Stimulated activated naive B cell treated with anti-CD40 and anti-IgM and Interleukin-4, amounts not matched to agents 10 μg/mL and 1 μg/mL and 100 μg/mL, for 72 hours (primary cell): ENCODE measurements at places on chromosomes 5 and 9.

DNA sequence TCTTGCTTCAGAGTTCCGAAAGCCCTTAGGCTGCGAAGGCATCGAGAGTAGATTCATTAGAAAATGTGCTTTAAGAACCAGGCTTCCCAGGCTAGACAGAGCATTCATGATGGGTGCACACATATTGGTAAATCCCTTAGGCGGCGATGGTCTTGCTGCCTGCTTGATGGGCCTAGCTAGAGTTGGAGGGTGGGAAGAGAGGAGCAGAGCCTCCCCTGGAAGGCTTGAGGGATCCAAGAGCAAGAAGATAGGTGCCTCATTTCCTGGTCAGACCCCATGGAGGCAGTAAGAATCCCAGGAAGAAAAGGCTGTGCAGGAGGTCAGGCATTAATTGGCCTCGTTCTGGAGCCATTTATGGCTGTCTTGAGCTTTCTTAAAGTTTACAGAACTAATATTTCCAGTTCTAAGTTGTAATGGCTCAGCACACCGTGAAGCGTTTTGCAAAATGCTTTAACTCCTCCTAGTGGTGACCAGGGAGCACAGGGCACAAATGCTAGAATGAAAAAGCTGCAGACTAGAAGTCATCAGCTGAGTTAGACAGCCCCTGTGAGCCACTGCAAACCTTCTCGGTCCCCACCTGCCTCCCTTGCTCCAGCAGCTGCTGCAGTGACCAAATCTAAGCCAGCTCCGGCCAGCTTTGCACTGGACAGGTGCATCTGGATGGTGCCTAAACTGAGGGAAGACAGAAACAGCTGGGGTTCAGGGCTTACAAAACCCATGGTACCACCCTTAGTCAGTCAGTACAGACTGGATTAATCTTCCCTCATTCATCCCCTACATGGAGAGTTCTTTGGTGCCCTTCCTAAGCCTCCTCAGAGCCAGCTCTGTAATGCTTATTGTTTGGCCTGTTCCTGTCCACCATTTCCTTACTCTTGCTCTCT is 14.7 kb downstream of the SLC45A2 start:
- no peaks in the 10 kb centered on the region for H3K4me1 ChIP-seq
- H3K4me3 ChIP-seq = no peak overlapping the region
- H3K36me3 ChIP-seq = no peaks in the 10 kb centered on the region
- no peak for DNase-seq
- H3K27me3 ChIP-seq = peaks cover 2% of the 10 kb centered on the region

GRCh38 chr5:139038613-139039305 is 159.4 kb downstream of the SIL1 start:
- no peak overlapping the region for H3K27ac ChIP-seq
- peaks cover 37% of the 10 kb centered on the region for H3K36me3 ChIP-seq
- H3K27me3 ChIP-seq = no peaks in the 10 kb centered on the region
- no peak for DNase-seq
- no peaks in the 10 kb centered on the region for H3K4me1 ChIP-seq

GRCh38 chr5:172785429-172786088 is 14.6 kb upstream of the DUSP1 start:
- DNase-seq = no peak
- no peak overlapping the region for H3K4me3 ChIP-seq
- H3K36me3 ChIP-seq = no peaks in the 10 kb centered on the region
- no peak overlapping the region for H3K27ac ChIP-seq

DNA sequence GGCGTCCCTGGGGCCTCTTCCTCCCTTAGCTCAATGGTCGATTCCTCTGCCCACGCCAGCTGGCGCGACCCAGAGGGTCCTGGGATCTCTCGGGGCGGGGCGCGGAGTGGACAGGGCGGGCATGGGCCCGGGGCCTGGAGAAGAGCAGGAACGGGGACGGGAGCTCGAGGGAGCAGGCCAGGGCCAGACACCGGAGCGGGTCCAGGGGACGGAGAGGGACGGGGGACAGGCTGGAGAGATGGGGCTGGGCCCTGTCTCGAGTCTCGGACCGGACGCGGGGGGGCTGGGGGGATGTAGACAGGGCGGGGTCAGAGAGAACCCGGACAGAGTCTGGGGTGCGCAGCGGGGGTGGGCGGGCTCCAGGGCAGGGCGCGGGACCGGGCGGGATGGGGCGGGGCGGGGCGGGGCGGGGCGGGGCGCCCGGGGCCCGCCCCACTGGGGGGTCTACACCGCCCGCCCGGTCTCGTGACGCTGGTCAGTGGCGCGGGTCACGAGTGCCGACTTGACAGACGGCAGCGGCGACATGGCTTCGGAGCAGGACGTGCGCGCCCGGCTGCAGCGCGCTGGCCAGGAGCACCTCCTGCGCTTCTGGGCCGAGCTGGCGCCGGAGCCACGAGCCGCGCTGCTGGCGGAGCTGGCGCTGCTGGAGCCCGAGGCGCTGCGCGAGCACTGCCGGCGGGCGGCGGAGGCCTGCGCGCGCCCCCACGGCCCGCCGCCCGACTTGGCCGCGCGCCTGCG is at the start of gene UAP1L1:
Gene UAP1L1 (plus strand): TSS at position 508 of the 738 bp plus-strand sequence. CDS start 16 bp downstream, at position 524.
- no peak for DNase-seq
- H3K36me3 ChIP-seq = peaks cover 14% of the 10 kb centered on the region
- H3K27me3 ChIP-seq = no peaks in the 10 kb centered on the region
- H3K4me1 ChIP-seq = peaks cover 16% of the 10 kb centered on the region

GRCh38 chr9:94553029-94553938 is 1.6 kb upstream of the PCAT7 start:
- DNase-seq = no peak
- no peak overlapping the region for H3K4me3 ChIP-seq
- no peaks in the 10 kb centered on the region for H3K36me3 ChIP-seq
- no peaks in the 10 kb centered on the region for H3K27me3 ChIP-seq

DNA sequence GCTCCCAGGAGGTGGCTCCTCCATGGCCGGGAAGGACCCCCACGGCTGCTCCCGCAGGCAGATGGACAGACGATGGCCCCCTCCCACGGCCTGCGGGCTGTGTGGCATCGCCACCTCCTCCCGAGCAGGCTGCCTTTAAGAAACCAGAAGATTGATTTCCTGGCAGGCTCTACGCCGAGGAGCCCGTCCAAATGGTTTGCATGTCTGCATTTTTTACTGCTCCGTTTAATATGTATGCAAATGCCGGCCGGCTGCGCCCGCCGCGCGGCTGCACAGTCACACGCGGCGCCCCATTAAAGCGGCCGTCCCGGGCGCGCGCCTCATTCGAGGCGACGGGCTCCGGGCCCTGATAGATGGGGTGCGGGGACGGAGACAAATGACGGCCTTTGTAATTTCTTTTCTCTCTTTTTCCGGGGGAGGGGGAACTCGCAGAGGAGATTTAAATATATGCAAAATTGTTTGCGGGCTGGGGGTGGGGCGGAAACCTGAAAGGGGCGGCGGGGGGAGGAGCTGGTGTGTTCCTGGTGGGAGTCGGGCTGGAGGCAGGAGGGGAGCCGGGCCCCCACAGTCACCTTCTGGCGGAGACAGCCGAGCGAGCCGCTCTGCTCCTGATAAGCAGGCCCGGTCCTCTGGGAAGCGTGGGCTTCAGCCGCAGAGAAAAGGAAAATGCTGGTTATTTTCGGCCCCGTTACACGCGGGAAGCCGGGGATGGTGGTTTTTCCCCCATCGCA is 158.7 kb upstream of the IER5L start:
- peak overlapping the region; percentile 77 for H3K4me3 ChIP-seq
- peaks cover 8% of the 10 kb centered on the region for H3K4me1 ChIP-seq
- DNase-seq = no peak
- peaks cover 3% of the 10 kb centered on the region for H3K36me3 ChIP-seq
- H3K27ac ChIP-seq = no peak overlapping the region

GRCh38 chr5:68740226-68740910 is 353.4 kb upstream of the SLC30A5 start:
- peaks cover 3% of the 10 kb centered on the region for H3K36me3 ChIP-seq
- H3K27ac ChIP-seq = no peak overlapping the region
- H3K4me3 ChIP-seq = no peak overlapping the region
- H3K27me3 ChIP-seq = peaks cover 21% of the 10 kb centered on the region
- peaks cover 37% of the 10 kb centered on the region for H3K4me1 ChIP-seq

- no peak for DNase-seq
- H3K27me3 ChIP-seq = no peaks in the 10 kb centered on the region
- no peaks in the 10 kb centered on the region for H3K36me3 ChIP-seq
- H3K27ac ChIP-seq = no peak overlapping the region
- no peak overlapping the region for H3K4me3 ChIP-seq
Measured at GRCh38 chr9:21579247-21579671, 97.1 kb upstream of the IFNE start.

DNA sequence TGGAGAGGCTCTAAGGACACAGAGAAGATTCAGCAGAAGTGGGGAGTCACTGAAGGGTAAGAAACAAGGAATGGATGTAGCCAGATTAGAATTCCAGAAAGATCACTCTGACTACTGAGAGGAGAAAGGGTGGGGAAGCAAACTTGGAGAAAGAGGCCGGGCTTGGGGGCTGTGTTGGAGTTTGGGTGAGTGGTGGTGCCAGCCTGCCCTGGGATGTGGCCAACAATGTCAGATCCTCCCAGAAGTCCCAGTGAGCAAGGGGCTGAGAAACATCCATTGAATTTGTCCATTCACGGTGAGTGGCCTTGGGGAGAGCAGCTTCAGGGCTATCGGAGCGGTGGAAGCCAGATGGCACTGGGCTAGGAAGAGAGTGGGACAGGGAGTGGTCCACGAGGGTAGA is 60.4 kb downstream of the COL15A1 start:
- H3K36me3 ChIP-seq = no peaks in the 10 kb centered on the region
- DNase-seq = no peak
- no peak overlapping the region for H3K4me3 ChIP-seq
- peak overlapping the region; percentile 44 for H3K27ac ChIP-seq
- peaks cover 22% of the 10 kb centered on the region for H3K27me3 ChIP-seq

- H3K4me3 ChIP-seq = no peak overlapping the region
- DNase-seq = no peak
- no peaks in the 10 kb centered on the region for H3K4me1 ChIP-seq
- H3K27me3 ChIP-seq = no peaks in the 10 kb centered on the region
Measured at GRCh38 chr9:8926461-8926860, 1126.9 kb upstream of the DMAC1 start.

- no peak overlapping the region for H3K4me3 ChIP-seq
- H3K27me3 ChIP-seq = no peaks in the 10 kb centered on the region
- H3K36me3 ChIP-seq = no peaks in the 10 kb centered on the region
- no peak overlapping the region for H3K27ac ChIP-seq
Measured at GRCh38 chr9:22415941-22416691, 30.5 kb upstream of the DMRTA1 start.

DNA sequence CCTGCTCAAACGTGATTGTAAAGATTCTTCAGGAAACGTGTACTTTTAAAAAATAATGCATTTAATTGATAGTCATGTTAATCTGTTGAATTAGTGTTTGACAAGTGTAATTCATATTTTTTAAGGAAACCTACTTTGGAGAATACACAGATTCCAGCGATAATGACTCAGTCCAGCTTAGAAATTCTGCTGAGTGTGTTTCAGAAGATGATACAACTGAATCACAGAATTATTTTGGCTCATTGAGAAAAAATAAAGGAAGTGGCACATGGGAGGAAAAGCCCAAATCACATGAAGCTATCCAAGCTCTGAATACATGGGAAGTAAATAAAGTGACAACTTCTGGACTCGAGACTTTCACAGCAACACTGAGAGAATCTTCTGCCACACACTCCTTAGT is 37.8 kb downstream of the ICE1 start:
- H3K4me1 ChIP-seq = no peaks in the 10 kb centered on the region
- no peak overlapping the region for H3K4me3 ChIP-seq
- no peak for DNase-seq
- H3K27ac ChIP-seq = no peak overlapping the region

DNA sequence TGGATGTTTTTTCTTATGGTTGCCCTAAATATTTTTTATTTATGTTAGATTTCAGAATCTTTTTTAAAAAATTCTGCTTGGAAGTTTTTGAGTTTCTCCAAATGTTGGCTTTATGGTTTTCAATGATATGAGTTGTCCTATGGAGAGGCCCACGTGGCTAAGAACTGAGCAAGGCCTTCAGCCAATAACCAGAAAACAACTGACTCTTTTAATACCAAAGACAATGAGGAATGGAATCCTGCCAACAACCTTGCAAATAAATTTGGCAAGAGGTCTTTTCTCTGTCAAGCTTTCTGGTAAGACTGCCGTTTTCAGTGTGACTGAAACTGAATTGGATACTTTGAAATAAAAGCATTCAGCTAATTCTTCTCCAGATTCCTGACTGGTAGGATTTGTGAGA is 1740.1 kb upstream of the WWC1 start:
- no peak overlapping the region for H3K27ac ChIP-seq
- H3K36me3 ChIP-seq = no peaks in the 10 kb centered on the region
- H3K4me3 ChIP-seq = no peak overlapping the region
- no peak for DNase-seq
- H3K27me3 ChIP-seq = no peaks in the 10 kb centered on the region

DNA sequence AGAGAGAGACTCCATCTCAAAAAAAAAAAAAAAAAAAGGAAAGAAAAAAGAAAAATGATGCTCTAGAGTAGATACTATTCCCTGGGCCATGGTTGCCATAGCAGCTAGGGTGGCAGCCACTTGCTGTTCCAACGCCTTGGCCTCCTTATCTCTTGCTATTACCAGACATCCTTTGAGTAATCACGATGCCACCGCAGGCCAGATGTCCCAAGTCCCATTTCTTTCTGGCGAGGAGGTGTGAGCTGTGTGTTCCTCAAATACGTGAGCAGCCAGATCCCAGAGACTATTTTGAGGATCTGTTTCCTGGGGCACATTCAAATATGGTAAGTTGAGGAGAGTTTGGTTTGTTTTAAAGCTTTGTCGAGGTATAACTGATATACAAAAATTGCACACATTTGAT is 23.4 kb upstream of the GFPT2 start:
- H3K36me3 ChIP-seq = no peaks in the 10 kb centered on the region
- no peak overlapping the region for H3K27ac ChIP-seq
- no peaks in the 10 kb centered on the region for H3K4me1 ChIP-seq
- H3K27me3 ChIP-seq = peaks cover 17% of the 10 kb centered on the region
- no peak overlapping the region for H3K4me3 ChIP-seq

DNA sequence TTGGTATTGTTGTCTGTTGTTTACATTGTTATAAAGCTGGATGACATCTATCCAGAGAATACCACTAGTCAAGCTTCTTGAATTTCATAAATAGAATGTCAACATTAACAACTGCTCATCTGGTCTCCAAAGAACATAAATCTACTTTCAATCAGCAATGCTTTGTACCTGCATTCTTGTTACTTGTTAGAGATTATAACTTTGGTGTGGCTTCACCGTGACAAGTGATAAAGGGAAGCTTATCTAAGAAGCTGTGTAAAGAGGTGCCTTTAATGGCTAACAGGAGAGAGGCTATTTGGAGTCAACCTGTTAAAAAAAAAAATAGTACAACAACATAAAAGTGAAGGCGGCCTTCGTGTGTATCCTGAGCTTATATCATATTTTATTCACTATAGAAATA is 41.8 kb downstream of the MUSK start:
- H3K4me1 ChIP-seq = no peaks in the 10 kb centered on the region
- H3K27me3 ChIP-seq = peaks cover 10% of the 10 kb centered on the region
- H3K27ac ChIP-seq = no peak overlapping the region
- no peaks in the 10 kb centered on the region for H3K36me3 ChIP-seq
- DNase-seq = no peak

GRCh38 chr5:16809395-16810207 is 126.5 kb downstream of the MYO10 start:
- H3K27ac ChIP-seq = no peak overlapping the region
- no peak overlapping the region for H3K4me3 ChIP-seq
- no peaks in the 10 kb centered on the region for H3K4me1 ChIP-seq
- H3K36me3 ChIP-seq = no peaks in the 10 kb centered on the region
